ENCODE measurements at places on chromosomes 13 and 19.
A peak's percentile ranks its signal among the peaks of the same experiment; 100 is the strongest.

GRCh38 chr19:53849237-53849676 is 18.4 kb upstream of the MYADM start:
- no peak for DNase-seq

GRCh38 chr19:2070436-2070827 is 19.4 kb upstream of the MKNK2 start:
- no peak for DNase-seq

DNA sequence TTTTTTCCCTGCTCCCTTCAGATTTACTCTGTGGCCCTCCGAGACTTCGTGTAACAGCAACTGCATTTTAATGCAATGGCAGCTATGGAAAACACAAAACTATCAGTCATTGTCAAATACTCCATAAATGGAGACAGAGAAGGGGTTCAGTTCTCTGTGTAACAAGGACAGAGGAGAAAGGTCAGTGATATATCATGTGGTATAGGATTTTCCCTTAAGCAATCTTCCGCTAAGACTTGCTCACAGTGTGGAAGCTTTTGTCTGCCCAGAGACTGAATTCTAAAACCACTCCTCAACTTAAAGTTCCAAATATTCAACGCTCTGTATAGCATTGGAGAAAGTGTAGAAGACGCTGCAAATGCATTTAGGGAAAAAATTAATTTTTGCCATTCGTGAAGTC is 111.3 kb upstream of the EDNRB start:
- no peak for DNase-seq

DNA sequence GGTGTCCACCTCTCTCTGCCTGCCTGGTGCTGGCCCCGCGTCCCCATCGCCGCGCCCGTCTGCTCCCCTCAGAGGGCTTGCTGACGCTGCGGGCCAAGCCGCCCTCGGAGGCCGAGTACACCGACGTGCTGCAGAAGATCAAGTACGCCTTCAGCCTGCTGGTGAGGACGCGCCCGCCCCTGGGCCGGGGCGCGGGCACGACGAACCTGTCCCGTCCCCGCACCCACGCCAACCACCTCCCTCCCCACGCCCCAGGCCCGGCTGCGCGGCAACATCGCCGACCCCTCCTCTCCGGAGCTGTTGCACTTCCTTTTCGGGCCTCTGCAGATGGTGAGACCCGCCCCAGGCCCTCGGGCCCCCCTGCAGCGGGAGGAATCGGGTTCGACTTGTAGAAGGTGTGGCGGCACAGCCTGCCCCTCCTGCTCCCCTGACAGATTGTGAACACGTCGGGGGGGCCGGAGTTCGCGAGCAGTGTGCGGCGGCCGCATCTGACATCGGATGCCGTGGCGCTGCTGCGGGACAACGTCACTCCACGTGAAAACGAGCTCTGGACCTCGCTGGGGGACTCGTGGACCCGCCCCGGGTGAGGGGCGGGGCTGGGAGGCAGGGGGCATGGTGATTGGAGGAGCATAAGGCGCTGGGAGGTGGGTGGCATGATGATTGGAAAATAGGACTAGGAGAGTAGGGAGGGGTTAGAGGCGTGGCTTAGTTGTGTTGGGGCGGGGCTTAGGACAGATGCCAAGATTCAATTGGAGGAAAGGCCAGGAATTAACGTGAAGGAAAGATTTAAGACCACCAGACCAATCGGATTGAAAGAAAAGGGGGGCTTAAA is 6.6 kb downstream of the EPS8L1 start:
- peak; percentile 15 for DNase-seq

GRCh38 chr19:37929355-37929923 is 22.4 kb downstream of the SIPA1L3 start:
- no peak for DNase-seq

DNA sequence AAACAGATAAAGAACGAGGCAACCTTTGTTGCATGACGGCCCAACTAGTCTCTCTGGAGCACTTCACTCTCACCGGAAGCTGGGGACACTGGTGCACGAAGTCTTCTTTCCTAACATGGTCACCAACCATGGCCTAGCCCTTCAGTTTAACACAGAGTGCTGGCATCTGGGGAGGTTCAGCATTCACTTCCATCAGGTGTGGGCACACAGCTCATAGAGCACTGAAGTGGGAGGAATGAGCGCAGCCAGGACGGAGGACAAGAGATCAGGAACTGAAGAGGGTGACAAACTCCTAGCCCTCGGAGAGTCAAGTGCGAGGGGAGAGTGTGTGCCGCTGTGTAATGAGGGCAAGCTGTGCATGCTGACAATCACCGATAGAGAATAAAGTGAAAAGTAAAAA is 92.4 kb downstream of the CDADC1 start:
- no peak for DNase-seq

DNA sequence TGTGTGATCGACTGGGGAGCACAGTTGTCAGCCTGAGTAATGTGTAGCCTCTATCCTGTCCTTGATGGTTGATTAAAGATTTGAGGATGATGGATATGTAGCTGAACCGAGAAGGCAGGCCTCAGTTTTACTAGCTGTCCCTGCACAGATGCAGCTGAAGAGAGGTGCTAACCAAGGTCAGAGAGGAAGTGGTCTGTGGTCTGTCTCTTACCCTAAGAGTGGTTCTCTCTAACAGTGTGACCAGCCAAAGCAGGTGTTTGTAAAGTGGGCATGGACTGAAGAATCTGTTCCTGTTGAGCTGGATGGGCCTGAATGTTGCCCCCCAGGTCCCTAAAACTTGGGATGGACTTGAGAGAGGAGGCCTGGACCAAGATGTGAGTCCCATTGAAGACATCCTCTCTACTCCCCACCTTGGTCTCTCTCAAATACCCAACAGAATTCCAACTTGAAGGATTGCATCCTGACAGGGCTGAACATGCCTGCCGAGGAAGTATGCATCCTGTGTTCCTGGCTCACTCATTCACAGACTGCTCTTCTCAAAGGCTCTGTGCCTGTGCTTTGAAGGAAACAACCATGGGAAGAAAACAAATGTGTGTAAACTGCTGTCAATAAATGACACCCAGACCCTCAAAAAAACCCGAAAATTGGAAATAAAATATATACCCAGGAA is 223.8 kb downstream of the MAB21L1 start:
- no peak for DNase-seq

- DNase-seq: no peak
Observed at GRCh38 chr19:27964185-27964584, 1248.8 kb downstream of the UQCRFS1 start.

GRCh38 chr13:46577696-46578589 is 25.0 kb downstream of the LRCH1 start:
- DNase-seq: no peak

- DNase-seq: peak; percentile 37
Observed at GRCh38 chr13:114019367-114019766, 45.5 kb upstream of the C13orf46 start.

DNA sequence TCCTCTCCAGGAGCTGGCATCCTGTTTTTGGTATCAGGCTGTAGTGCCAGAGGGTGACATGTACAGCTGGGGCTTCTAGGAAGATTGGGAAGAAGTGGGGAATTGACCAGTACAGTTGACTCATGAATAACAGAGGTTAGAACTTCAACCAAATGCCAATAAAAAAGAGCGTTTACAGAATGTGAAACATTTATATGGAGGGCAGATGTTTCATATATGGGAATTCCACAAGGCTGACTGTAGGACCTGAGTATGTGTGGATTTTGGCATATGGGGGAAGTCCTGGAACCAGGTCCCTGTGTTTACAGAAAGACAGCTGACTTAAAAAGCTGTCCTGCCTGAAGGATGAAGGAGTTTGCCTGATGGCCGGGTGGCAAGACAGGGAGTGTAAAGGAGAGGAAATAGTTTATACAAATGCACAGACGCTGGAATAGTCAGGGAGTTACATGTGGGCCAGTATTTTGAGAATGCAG is 5.2 kb downstream of the CHAMP1 start:
- DNase-seq: no peak

DNA sequence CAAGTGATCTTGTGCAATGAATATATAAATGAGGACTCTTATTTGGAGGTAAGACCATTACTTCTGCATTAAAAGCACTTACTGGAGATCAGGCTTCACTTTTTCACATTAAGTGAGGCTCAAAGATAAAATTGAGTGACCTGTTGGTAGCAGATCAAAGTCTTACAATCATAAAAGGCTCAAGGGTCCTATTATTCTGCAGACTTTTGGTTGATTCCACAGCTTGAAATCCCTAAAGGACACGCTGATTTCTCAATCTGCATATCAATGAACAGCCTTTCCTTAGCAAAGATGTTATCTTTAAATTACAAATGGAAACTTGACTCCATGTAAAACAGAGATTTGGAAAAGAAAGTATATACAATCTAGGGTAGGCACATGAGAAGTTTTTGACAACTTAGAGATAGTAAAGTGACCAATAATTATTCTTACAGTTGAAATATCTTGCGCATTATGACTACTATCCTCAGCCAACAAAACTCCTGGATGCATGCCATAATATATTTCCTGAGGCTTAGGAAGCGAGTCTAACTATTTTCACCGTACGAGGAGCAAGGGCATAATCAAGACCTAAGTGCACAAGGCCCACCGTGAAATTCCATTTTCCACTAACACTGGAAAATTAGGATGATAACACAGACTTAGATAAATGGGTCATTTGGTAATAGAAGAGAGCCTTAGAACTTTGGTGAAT is 640.7 kb downstream of the LIG4 start:
- DNase-seq: no peak

DNA sequence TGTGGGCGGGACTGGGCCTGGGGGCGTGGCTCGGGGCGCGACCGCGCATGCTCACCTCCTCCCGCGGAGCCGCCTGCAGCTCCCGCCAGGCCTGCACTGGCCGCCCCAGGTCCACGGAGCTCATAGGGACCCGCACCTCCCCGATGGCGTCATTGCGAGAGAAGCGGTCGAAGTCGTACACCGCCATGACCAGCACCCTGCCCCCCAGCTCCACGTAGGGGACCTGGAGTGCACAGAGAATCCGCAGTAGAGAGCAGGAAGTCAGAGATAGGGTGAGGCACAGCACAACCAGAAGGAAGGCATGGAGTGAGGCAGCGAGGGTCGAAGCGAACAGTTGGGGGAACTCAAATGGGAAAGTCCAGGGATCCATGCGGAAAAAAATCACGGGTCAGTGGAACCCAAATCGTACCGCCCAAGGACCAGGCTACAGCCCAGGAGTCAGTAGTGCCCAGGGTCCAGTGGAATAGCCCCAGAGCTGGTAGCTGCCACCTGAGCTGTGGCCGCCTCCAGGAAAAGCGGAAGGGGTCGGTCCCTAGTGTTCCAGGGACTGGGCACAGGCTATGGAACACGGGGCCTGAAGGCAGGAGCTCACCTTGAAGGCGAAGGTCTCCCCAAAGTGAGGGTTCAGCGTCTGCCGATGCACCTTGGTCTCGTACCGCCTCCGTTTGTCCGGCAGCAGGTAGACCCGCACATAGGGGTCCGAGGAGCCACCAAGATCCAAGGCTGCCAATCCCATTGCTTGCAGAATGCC is 4.8 kb downstream of the SYT5 start:
- DNase-seq: no peak

DNA sequence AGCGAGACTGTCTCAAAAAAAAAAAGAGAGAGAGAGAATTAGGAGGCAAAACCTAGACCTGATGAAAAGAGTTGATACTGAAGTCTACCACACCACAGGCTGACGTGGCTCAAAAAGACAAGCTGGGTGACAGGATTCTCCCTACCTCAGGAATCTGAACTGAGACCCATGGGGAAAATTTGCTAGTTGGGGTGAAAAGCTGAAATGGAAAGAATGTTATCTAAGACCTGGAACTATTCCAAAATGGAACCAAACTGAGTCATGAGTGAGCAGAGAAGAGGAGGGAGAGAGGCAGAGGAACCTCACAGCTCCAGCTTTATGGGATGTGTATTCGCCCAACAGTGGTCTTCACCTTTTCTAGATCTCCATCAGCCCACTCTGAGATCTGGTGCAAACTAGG is 11.7 kb downstream of the SMG9 start:
- DNase-seq: no peak

DNA sequence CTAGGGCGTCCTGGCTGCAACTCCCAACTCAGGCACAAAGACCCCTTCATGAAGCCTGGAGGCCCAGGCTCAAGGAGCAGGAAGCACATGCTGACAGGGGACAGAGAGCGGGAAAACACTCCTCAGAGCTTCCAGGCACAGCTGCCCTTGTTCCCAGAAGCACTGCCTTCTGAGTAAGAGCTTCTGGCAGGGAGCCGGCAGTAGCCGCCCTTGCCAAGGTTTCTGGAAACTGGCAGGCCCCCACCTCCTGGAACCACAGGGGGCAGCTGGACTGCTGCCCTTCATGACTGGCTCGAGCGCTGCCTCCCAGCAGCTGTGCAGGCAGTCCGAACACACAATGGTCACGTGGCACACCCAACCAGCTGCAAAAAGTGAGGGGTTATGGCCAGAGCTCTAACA is 33.6 kb upstream of the EPHX3 start:
- no peak for DNase-seq

GRCh38 chr13:84951128-84951527 is 848.1 kb downstream of the SLITRK6 start:
- DNase-seq: no peak

DNA sequence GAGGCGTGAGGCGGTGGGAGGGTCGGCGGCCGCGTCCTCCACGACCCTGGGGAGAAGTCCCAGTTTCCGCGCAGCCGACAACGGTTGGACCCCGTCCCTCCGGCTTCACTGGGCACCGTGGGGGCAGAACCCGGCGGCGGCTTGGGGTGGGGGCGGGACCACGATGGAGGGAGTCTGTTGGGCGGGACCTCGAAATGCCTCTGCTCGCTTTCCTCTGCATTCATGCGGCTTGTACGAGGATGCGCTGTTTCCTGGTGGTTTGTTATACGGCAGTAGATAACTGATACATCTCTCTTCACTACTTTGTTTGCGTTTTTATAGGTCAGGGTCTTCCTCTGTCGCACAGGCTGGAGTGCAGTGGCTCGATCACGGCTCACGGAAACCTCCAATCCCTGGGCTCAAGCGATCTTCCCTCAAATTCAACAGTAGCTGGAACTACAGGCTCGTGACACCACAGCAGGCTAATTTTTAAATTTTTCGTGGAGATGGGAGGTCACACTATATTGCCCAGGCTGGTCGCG is 24.6 kb upstream of the ZNF846 start:
- DNase-seq: no peak

DNA sequence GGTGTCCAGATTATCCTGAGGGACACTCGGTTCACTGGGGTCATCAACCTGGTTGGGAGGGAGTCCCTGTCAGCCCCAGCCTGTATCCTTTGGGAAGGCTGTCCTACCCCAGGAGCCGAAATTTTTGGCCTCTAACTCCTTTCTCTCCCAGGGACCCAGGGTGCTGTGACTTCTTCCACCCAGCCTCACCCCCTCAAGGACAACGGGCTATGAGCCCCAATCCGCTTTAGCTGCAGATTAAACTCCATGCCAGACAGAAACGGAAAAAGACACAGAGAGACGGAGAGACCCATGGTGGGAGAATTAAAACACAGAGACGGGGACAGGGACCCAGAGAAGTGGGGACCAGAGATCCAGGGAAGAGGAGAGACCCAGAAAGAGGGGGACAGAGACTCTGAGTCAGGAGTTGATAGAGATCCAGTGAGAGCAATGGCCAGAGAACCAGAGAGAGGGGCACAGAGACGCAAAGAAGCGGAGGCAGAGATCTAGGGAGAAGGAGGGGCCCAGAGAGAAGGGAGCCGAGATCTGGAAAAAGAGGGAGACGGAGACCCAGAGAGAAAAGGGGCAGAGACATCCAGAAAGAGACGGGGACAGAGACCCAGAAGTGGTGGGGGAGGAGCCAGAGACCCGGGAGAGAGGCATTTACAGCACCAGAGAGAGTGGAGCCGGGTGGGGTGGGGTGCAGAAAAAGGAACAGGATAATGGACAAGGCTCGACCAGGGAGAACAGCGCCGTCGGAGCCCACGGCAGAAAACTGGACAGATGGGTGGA is 703 bp downstream of the SLC17A7 start:
- no peak for DNase-seq
